NCI-H2081 (cell line): ENCODE measurements at places on chromosomes 12 and 14.
A peak's percentile ranks its signal among the peaks of the same experiment; 100 is the strongest.

- DNase-seq: no peak
These were observed 934 bp upstream of the ZC2HC1C start for GRCh38 chr14:75068294-75069120.

- no peak for DNase-seq
These were observed 13.1 kb upstream of the MYL2 start for GRCh38 chr12:110933326-110933974.

GRCh38 chr14:24828486-24828885 lies 194.5 kb upstream of the GZMB start:
- DNase-seq: no peak

DNA sequence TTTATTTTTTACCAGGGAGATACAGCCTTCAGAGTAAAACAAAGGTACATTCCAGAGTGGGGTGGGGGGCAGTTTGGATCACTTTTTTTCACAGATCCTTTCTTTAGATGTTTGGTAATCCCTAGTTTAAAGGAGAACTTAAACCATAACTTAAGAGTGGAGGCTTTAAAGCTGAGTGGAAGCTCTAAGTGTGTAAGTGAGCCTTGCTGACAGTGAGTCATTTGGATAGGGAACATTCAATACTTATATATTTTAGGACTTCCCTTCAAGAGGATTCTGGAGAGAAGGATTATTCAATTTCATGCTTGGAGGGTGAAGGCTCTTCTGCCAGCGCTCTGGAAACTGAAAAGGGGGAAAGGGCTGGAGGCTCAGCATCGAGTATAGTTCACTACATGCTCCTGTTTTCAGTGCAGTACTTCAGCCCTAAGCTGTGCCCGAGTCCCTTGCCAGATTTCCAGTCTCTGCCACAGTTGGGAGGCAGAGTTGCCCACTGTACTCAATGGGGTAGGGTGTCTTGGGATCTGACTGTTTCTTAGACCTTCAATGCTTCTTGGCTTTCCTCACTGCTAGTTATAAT lies 8.4 kb downstream of the PRKAG1 start:
- no peak for DNase-seq

- DNase-seq: no peak
These were observed 16.7 kb downstream of the DCAF4 start for GRCh38 chr14:72942934-72943333.

DNA sequence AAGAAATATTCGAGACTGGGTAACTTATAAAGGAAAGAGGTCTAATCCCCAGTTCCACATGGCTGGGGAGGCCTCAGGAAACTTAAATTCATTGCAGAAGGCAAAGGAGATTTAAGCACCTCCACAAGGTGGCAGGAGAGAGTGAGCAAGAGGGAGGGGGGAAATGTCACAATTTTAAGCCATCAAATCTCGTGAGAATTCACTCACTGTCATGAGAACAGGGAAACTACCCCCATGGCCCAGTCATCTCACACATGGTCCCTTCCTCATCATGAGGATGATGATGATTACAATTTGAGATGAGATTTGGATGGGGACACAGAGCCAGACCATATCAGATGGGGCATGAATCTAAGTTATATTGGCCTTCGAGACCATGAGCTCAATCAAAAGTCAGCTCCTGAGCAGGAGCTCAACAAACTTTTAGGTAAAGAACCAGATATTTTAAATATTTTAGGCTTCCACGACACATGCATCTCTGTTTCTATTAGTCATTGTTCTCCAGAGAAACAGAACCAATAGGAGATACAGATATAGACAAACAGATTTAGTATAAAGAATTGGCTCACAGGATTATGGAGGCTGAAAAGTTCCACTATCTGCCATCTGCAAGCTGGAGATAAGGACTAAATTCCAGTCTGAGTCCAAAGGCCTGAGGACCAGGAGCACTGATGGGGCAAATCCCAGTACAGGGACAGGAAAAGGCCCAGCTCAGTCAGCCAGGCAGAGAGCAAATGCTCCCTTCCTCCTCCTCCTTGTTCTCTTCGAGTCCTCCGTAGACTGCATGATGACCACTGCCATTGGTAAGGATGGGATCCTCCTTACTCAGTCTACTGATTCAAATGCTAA lies 24.9 kb downstream of the DGLUCY start:
- DNase-seq: peak; percentile 25
